ENCODE measurements at places on chromosomes 11 and 22. TPM values are rescaled to one million over a fixed set of nuclear protein-coding genes. Genes with fewer than 3 reads are reported as not detected.

- H3K27ac ChIP-seq, result no peak overlapping the region
- H3K27me3 ChIP-seq, result no peaks in the 10 kb centered on the region
- no peaks in the 10 kb centered on the region for H3K36me3 ChIP-seq
Measured at GRCh38 chr11:10058356-10058755, 235.7 kb downstream of the SBF2 start.

- H3K27me3 ChIP-seq, result no peaks in the 10 kb centered on the region
- no peak overlapping the region for H3K4me3 ChIP-seq
- peaks cover 6% of the 10 kb centered on the region for H3K4me1 ChIP-seq
- DNase-seq, result no peak
- H3K27ac ChIP-seq, result no peak overlapping the region
- H3K36me3 ChIP-seq, result peaks cover 75% of the 10 kb centered on the region
Measured at GRCh38 chr11:67498544-67498972, 6.6 kb downstream of the PITPNM1 start.

- H3K27me3 ChIP-seq, result no peaks in the 10 kb centered on the region
- no peaks in the 10 kb centered on the region for H3K4me1 ChIP-seq
- no peak for DNase-seq
Measured at GRCh38 chr22:24725736-24726135, 48.8 kb downstream of the PIWIL3 start.

GRCh38 chr11:30457087-30457486 is 129.1 kb downstream of the MPPED2 start:
- no peaks in the 10 kb centered on the region for H3K27me3 ChIP-seq
- no peaks in the 10 kb centered on the region for H3K36me3 ChIP-seq
- no peaks in the 10 kb centered on the region for H3K4me1 ChIP-seq
- DNase-seq, result no peak
- H3K4me3 ChIP-seq, result no peak overlapping the region

- H3K4me1 ChIP-seq, result no peaks in the 10 kb centered on the region
- H3K27ac ChIP-seq, result no peak within 1 kb of the TSS
- no peaks in the 10 kb centered on the region for H3K36me3 ChIP-seq
- H3K27me3 ChIP-seq, result no peaks in the 10 kb centered on the region
Measured at GRCh38 chr11:67522844-67523555, at the start of gene CABP2. Gene CABP2, minus strand, starts transcription at chr11:67523446. Its CDS starts 120 bp downstream, at chr11:67523326.

DNA sequence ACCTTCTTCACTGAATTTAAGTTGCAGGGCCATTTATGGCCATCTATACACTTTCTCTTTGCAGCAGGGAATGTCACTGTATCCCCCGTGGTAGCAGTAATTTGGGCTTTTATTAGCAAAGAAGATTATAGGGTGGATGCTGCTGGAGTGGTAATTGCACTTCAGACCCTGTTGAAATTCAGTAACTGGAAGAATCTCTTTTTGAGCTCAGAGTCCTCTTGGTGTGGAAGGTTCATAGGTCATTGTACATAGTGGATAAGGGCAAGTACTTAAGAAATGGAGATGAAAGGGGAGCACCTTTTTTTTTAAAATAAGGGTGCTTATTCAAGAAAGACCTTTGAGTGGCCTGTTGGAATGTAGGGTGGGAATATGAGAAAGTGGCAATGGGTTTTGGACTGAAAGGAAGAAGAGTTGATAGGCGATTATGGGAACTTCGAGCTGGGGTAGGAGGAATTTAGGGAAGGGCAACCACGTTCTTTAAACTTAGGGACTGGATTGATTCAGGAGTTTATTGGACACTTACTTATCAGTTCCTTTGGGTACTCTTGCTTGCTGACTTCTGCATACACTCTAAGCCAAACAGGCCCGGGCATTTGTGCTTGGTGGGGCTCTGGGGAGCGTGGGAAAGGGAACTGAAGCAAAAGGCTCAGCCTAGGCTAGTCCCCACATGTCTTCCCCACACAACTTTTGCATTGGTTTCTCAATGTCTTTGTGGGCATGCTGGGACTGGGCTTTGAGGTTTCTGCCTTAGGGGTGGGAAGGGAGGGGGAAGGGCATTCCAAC is 26.5 kb downstream of the CTNND1 start:
- H3K4me3 ChIP-seq, result no peak overlapping the region
- H3K27me3 ChIP-seq, result no peaks in the 10 kb centered on the region
- DNase-seq, result no peak
- H3K36me3 ChIP-seq, result no peaks in the 10 kb centered on the region

- H3K4me1 ChIP-seq, result no peaks in the 10 kb centered on the region
- H3K4me3 ChIP-seq, result no peak overlapping the region
- no peak for DNase-seq
- no peak overlapping the region for H3K27ac ChIP-seq
- H3K27me3 ChIP-seq, result no peaks in the 10 kb centered on the region
- H3K36me3 ChIP-seq, result no peaks in the 10 kb centered on the region
Measured at GRCh38 chr11:130707217-130707616, 209.1 kb downstream of the SNX19 start.

DNA sequence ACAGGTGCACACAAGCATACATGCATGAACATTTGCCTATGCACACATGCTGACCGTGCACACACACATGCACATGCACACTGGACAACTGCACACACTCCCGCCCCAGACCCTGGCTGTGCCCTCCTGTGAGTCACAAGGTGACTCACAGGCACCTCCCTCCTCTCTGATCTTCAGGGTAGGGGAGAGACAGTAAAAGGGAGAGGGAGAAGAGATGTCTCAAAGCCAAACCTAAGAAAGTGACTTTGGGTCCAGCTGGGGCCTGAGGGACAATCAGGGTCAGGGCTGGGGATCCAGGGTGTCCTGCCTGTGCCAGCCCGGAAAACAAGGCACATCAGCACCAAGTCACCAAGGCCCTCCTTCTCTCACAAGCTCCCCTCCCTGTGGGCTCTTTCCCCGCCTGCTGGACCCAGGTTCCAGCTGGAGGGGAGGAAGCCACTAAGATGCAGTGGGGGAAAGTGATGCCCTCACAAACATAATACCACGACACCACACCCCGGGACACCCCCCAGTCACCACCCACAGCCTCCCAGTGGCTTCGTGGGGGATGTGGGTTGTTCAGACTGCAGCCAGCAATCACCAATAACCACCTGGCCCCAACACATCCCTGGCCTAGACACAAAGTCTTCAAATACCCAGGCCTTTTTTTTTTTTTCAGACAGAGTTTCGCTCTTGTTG is 39.3 kb downstream of the PDGFB start:
- H3K4me1 ChIP-seq, result peaks cover 30% of the 10 kb centered on the region
- peak overlapping the region; percentile 72 for H3K27ac ChIP-seq
- no peaks in the 10 kb centered on the region for H3K27me3 ChIP-seq
- DNase-seq, result peak; percentile 63
- no peak overlapping the region for H3K4me3 ChIP-seq

DNA sequence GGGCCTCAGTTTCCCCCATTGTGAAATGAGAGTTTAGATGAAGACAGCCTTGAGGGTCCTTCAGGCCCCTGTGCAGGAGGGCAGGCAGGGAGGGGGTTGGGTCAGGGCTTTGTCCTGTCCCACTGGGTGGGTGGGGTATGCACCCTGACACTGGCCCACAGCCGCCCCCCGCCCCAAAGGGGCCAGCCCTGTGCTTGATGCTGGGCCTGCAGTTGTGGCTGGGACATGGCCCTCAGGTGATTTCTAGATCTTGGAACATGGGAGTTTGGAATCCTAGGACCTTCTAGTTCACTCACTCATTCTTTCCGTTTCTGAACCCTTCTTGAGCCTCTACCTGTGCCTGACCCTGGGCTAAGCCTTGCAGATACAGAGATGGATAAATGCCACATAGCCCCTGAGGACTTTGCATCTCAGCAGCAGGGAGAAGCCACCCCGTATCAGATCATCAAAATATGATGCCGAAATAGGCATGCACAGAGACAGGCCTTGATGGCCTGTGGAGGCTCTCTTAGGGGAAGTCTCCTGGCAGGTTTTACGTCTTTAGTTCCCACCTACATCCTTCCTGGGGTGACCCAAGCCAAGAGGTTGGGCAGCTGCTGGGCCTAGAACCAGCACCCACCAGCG is 76.0 kb downstream of the FBLN1 start:
- no peaks in the 10 kb centered on the region for H3K36me3 ChIP-seq
- no peak for DNase-seq
- peaks cover 25% of the 10 kb centered on the region for H3K4me1 ChIP-seq
- no peak overlapping the region for H3K4me3 ChIP-seq
- no peak overlapping the region for H3K27ac ChIP-seq
- H3K27me3 ChIP-seq, result peaks cover 2% of the 10 kb centered on the region

DNA sequence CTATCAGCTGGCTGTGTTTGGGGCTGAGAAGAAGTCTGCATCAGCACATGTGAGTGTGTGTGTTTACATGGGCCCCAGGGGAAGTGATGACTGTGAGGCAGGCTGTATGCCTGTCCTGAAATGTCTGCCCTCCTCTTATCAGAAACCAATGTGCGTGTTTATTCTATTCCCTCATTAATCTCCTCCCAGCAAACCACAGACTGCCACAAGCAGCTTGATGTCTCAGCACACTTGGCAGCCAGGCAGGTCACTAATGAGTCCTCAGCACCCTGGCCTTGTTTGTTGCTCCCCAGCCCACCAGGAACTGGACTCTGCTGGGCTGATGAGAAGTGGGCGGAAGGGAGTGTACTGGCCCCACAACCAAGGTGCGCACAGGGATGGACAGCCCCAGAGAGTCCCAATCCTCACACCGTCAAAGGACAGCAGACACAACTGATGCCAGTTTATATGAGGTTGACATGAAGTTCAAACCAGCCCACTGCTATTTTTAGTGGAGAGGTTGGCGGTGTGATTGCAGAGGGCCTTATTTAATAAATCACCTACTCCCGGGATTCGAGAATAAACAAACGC is 225.8 kb downstream of the ETS1 start:
- H3K36me3 ChIP-seq, result no peaks in the 10 kb centered on the region
- no peaks in the 10 kb centered on the region for H3K27me3 ChIP-seq
- no peak overlapping the region for H3K4me3 ChIP-seq
- peak overlapping the region; percentile 27 for H3K27ac ChIP-seq
- DNase-seq, result no peak
- H3K4me1 ChIP-seq, result peaks cover 6% of the 10 kb centered on the region

GRCh38 chr11:123416566-123416965 is 13.5 kb upstream of the GRAMD1B start:
- no peak overlapping the region for H3K4me3 ChIP-seq
- no peak for DNase-seq
- H3K27ac ChIP-seq, result no peak overlapping the region
- no peaks in the 10 kb centered on the region for H3K27me3 ChIP-seq
- H3K4me1 ChIP-seq, result no peaks in the 10 kb centered on the region
- no peaks in the 10 kb centered on the region for H3K36me3 ChIP-seq

DNA sequence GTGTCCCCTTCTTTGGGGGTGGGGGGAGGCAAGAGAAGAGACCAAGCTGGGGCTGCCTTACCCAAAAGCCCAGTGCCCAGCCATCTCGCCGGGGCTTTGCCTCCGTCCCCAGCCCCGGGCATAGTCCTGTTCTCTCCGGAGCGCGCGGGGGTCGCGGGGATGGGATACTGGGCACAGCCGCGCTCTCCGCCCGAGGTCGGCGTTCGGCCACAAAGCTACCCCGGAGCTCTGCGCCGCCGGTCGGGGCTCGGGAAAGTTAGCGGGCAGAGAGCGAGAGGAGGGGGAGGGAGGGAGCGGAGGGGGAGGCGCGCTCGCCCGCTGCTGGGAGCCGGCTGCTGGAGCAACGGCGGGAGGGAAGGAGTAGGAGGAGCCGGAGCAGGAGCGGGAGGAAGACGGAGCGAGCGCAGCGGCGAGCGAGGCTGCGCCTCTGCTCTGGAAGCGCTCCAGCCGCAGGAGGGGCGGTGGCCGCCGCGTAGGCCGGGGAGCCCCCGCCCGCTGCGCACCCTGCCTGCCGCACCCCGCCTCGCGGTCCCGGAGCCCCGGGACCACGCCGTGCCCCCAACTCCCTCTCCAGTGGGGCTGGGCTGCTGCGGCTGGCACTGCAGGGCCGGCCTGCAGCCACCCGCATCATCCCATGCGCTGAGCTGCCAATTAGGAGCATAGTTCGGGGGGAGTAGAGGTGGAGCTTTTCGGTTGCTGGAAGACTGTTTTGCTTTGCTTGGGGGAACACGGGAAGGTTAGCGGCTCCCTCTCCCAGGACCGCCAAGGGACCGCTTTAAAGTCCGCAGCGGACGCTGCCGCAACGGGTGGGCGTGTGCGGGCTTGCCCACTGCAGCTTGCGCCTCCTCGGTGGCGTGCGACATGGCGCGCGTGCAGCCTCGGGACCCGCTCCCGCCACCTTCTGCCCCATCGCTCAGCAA is at the start of gene SCN4B:
SCN4B (minus strand) TSS at position 272 of the 920 bp plus-strand sequence; CDS start at position 122, 150 bp downstream.
- peaks cover 17% of the 10 kb centered on the region for H3K4me1 ChIP-seq
- no peak within 1 kb of the TSS for H3K4me3 ChIP-seq
- H3K36me3 ChIP-seq, result no peaks in the 10 kb centered on the region
- no peak within 1 kb of the TSS for H3K27ac ChIP-seq
- no peak for DNase-seq

DNA sequence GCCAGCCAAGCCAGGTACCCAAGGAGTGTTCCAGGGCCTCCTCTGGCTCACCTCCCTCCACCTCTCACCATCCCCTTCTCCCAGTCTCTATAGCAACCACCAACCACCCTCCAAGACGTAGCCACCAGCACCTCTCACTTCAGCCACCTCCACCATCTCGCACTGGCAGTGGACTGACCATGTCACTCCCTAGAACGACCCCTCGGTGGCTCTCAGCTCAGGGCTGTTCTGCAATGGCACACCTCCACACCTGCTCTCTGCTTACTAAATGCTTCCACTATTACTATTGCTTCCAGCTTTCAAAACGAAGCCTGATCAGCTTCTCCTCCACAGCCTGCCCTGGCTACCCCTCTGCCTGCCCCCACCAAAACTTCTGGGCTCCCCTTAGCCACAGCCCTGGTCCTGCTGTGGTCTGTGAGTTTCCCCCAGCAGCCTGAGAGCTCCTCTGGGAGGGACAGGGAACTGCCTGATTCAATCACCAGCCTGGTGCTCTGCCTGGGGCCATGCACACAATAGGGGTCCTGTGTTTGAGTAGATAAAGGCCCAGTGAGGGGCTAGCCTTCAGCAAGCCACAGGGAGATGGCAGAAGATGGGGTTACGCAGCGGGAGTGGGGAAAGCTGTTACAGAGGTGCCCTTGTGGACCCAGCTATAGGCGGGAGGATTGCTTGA is 17.5 kb upstream of the CBX7 start:
- no peaks in the 10 kb centered on the region for H3K36me3 ChIP-seq
- no peaks in the 10 kb centered on the region for H3K27me3 ChIP-seq
- H3K4me3 ChIP-seq, result no peak overlapping the region
- peaks cover 45% of the 10 kb centered on the region for H3K4me1 ChIP-seq

- H3K4me1 ChIP-seq, result peaks cover 20% of the 10 kb centered on the region
- H3K27me3 ChIP-seq, result no peaks in the 10 kb centered on the region
- no peak overlapping the region for H3K4me3 ChIP-seq
- DNase-seq, result no peak
- peaks cover 40% of the 10 kb centered on the region for H3K36me3 ChIP-seq
Measured at GRCh38 chr11:33062137-33062536, 22.8 kb downstream of the TCP11L1 start.

The CSF2RB gene
- 274 TPM for total RNA-seq

The NOX4 gene
- total RNA-seq, result not detected

The MMP11 gene
- total RNA-seq, result 0.91 TPM

The PIWIL4 gene
- 2.2 TPM for total RNA-seq

The PGA5 gene
- total RNA-seq, result not detected

The OR51I1 gene
- not detected for total RNA-seq

The GAB4 gene
- 0.57 TPM for total RNA-seq

All from natural killer cell (primary cell).